ENCODE measurements at places on chromosomes 6 and 20.
A peak's percentile ranks its signal among the peaks of the same experiment; 100 is the strongest.

- no peak for DNase-seq
Observed at GRCh38 chr20:46011631-46012482, 3.1 kb downstream of the MMP9 start.

GRCh38 chr6:140045116-140045515 lies 670.7 kb upstream of the CITED2 start:
- DNase-seq, result no peak

DNA sequence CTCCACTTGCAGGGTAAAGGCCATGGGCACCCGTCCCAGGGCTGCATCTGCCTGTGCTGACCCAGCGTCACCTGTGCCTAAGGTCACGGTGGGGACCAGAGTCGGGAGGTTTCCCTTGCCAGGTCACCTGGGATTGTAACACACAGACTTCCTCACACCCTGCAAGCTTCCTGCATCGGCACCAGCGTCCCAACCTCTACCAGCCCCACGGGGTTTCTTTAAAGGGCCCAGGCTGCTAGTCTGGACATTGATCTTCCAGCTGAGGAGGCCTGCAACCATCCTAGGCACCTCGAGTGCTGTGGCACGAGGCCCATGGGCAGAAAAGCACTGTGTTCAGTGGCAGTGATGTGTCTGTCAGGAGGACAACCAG lies 12.6 kb downstream of the ACSS1 start:
- no peak for DNase-seq

- no peak for DNase-seq
Observed at GRCh38 chr6:72809746-72810379, 188.0 kb downstream of the KCNQ5 start.

- DNase-seq, result no peak
Observed at GRCh38 chr6:116271149-116271708, 8.5 kb downstream of the TSPYL1 start.

- no peak for DNase-seq
Observed at GRCh38 chr6:75421316-75422023, 72.1 kb downstream of the FILIP1 start.

- no peak for DNase-seq
Observed at GRCh38 chr6:146161664-146162063, 132.8 kb downstream of the GRM1 start.

GRCh38 chr6:107585815-107586435 lies 96.0 kb downstream of the SOBP start:
- no peak for DNase-seq

DNA sequence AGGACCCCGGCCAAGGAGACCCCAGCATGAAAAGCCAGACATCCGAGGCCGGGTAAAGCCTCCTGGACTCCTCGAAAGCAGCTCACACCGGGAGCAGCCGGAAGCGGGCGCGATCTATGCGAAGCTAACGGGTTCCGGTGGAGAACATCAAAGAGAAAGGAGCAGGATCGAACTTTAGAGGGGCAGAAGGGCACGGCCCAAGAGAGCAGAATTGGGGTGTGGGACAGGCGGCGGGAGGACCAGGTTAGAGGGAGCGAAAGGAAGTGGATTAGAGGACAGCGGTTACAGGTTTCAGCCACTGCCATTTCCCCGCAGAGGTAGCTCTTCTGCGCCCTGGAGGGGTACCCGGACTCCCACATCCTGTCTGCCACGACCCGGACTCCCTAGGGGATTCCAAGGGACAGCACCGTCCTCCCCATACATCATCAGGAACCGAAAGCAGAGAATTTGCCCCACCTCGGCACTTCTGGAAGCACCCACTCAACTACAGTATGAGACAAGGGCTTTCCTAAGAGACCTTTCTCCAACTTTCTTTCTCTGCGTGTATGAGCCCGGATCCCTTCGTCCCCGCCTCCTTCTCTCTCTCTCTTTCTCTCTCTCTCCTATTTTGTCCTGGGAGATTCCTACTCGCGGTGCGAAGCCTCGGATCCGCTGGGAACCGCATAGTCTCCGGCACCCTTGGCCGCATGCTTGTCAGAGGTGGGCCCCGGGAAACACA lies 507 bp upstream of the VGLL2 start:
- no peak for DNase-seq

GRCh38 chr6:80077067-80077466 lies 29.4 kb upstream of the BCKDHB start:
- DNase-seq, result no peak

DNA sequence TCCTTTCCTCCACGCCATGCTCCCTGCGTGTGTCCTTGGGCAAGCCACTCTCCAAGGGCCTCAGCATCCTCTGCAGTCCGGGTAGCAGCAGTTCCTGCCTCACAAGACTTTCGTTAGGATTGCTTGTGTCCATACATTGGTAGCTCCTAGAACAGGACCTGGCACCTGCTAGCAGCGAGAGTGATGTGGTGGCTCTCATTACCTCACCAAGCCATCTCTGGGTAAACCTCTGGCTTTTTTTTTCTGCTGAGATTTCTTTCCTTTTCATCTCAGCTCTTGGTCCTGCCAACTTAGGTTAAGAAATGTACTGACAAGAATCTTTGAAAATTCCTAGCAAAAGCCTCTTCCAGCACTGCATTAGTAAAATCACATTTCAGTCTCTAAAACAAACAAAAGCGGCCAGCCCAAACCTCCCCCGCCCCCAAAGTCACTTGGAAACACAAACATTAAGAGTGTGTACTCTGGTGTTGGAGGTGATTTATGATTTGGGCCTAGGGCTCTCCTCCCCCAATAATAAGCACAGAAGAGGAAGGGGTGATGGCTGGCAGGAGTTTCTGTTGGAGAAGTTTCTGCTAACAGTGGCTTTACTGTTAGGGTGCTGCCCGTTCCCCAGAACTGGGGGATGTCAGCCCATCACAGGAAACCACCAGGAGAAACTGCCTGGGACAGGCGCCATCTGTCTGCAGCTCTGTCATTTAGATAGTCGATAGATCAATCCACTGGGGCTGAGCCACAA lies 199.2 kb downstream of the CD83 start:
- DNase-seq, result no peak

DNA sequence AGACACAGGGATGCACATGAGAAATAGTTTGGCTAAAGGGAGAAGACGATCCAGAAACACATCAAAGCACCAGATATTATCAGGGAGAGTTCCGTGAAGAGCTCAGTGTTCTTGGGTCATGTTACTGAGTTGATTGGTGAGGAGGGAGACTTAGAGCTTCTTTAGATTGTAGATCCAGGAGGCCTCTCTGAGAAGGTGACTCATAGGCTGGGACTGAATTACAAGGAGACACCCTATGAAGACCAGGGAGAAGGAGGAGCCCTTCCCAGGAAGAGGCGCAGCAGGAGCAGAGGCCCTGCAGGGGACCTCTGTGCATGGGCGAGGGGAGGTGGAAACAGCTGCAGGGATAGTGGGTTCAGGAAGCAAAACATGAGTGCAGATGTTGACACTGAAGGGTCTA lies 196.5 kb downstream of the SLC24A3 start:
- no peak for DNase-seq

GRCh38 chr6:156617941-156618340 lies 159.2 kb upstream of the ARID1B start:
- no peak for DNase-seq

GRCh38 chr6:85193339-85193738 lies 256.5 kb upstream of the NT5E start:
- no peak for DNase-seq

DNA sequence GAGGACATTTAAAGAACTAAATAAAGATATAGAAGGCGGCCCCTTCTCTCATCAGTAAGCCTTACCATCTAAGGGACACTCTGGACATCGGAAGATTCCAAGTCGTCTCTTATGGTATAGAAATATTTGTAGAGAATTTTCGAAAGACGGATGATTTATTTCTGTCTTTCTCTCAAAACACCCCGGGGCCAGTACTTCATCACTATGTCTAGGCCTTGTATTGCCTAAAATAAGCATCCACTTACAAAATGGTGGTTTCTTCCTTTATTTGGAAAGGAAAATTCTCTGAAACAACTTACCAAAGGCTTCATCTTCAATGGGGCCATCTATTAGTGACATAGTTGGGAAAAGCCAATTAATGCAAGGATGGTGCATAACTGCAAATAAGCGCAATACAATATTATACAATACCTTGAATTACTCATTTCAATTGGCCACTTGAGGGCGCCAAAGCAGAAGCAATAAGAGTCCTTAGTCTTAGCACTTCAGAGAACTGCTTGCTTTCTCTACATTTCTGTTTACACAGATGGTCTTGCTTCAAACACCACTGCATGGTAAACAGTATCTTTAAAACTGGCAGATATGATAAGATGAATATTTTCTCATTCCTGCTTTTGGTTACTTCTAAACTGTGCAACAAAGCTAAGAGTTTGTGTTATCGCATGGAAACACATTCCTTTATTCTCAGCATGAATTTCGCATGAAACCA lies 113.2 kb downstream of the VIP start:
- DNase-seq, result peak; percentile 35

DNA sequence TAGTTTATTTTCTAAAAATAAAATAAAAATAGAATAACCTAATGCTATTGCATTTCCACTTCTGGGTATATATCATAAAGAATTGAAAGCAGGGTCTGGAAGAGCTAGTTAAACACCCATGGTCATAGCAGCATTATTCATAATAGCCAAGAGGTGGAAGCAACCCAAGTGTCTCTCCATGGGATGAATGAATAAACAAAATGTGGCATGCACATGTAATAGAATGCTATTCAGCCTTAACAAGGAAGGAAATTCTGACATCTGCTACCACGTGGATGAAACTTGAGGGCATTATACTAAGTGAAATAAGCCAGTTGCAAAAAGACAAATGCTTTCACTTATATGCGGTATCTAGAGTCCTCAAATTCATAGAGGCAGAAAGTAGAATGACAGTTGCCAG lies 130.8 kb downstream of the TIAM2 start:
- no peak for DNase-seq

DNA sequence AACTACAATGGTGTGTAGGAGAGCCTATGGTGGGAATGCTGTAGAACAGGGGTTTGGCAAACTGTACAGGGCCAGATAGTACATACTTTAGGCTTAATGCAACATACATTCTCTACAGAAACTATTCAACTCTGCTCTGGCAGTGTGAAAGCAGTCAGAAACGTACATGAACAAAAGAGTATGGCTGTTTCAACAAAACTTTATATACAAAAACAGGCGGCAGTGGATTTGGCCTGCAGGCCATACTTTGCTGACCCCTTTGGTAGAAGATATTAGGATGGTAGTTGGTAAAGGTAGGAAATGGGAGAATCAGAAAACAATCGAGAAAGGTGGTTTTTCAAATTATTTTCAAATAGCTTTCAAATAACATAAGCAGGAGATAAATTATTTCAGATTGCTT lies 24.8 kb downstream of the FUCA2 start:
- no peak for DNase-seq

DNA sequence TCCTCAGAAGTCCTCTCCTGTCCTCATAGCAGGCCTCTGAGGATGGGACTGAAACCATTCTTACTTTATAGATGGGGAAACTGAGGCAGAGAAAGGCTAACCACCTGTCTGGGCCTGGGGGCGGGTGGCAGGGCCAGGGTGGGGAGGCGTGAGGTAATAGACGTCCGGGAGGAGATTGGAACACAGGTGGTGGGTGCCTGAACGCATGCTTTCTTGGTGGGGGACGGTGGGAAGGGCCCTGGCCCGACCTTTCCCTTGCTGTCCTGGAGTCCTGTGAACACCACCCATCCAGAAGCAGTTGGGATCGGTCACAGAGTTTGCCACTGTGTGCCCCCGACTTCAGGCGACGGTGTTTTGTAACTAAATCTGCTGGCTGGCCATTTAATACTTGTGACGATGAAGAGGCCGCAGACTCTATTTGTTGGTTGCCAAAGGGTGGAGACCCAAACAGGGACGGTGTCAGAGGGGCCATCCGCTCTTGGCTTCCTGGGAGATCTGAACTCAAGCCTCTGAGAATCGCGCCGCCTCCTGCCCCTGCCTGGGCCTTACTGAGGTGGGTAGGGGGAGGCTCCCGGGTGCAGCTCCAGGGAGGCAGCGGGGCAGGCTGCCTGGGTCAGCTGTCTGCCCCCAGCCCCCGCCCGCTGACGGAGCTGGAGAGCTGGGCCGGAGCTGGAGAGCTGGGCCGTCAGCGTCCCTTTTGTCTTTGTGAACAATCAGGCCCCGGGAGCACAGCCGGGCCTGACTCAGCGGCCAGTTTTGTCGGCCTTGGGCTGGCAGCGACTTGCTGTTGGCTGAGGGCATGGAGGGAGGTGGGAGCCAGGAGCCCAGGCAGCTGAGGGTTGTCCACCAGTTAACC lies 4.1 kb downstream of the RBM38 start:
- no peak for DNase-seq

- DNase-seq, result no peak
Observed at GRCh38 chr6:14817074-14817473, 428.8 kb upstream of the JARID2 start.

GRCh38 chr20:44180814-44181213 lies 6.2 kb downstream of the JPH2 start:
- no peak for DNase-seq

DNA sequence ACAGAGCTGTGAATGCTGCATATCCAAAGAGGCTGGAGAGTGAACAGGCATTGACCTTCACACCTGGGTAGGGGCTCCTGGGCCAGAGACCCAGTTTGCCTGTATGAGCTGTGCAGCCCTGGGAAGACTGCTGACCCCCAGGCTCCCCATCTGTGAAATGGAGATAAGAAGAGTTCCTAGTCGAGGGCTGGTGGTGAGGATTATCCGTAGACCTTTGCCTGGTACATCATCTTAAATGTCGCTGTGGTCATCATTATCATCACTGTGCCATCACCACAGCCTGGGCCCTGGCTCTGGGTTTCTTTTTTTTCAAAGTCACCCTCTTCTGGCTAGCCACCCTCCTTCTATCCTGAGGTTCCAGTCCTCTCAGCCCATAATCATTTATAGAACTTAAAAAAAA lies 12.0 kb downstream of the AGPAT4 start:
- no peak for DNase-seq

DNA sequence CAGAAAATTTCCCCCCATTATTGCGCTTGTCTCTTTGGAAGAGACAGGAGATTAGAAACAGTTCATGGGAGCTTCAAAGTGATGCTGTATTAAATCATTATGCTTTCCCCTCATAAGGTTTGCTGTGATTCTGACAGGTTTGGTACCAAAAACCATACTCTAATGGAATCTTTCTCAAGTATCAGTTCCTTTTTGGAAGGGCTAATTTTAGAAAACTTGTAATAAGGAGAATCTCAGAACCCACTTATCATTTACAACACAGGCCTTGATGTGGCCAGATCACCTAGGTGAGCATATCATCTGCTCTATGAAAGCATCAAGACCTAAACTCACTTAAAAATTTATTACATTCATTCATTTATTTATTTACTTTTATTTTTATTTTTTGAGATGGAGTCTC lies 51.2 kb downstream of the TP53INP2 start:
- DNase-seq, result no peak

GRCh38 chr6:3776881-3777507 lies 25.5 kb upstream of the PXDC1 start:
- no peak for DNase-seq

- DNase-seq, result no peak
Observed at GRCh38 chr6:110430236-110430635, 14.9 kb upstream of the DDO start.

DNA sequence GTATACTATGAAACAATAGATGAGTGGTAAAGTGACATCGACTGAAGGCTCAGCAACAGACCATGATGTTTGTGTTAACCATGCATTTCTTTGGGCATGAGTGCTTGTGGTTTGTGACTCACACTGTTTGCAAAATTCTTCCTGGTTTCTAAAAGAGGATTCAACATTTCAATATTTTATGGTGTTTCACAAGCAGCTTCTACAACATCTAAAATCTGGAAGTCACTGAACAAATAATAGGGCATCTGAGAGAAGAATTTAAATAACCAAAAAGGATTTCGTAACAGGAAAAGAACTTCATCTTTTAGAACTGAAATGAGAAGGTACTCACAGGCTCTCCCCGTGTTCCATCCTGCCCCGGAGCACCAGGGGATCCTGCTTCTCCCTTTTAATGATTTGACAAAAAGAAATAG lies 146.2 kb downstream of the COL21A1 start:
- no peak for DNase-seq

GRCh38 chr6:78390066-78390465 lies 477.3 kb upstream of the IRAK1BP1 start:
- no peak for DNase-seq
